ENCODE measurements at places on chromosomes 1 and 21.
A peak's percentile ranks its signal among the peaks of the same experiment; 100 is the strongest.

DNA sequence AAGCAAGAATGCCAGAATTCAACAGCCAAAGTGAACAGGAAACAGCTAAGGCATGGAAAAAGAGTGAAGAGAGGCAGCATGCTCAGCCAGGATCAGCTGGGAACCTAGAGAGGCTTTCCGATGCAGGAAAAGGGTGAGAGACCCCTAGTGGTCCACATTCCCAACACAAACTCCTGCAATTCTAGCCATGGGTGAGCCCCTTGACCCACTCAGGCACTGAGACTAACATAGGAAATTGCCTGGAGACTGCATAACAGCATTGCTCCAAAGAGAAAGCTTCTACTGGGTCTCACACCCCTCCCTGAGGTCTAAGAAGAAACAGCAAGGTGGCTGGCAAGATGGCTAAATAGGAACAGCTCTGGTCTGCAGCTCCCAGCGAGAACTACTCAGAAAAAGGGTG, 123.2 kb downstream of the LHX8 start:
- ATAC-seq = peak; percentile 30

- peak; percentile 75 for ATAC-seq
Observed at GRCh38 chr1:192766009-192766625, 42.7 kb upstream of the RGS2 start.

DNA sequence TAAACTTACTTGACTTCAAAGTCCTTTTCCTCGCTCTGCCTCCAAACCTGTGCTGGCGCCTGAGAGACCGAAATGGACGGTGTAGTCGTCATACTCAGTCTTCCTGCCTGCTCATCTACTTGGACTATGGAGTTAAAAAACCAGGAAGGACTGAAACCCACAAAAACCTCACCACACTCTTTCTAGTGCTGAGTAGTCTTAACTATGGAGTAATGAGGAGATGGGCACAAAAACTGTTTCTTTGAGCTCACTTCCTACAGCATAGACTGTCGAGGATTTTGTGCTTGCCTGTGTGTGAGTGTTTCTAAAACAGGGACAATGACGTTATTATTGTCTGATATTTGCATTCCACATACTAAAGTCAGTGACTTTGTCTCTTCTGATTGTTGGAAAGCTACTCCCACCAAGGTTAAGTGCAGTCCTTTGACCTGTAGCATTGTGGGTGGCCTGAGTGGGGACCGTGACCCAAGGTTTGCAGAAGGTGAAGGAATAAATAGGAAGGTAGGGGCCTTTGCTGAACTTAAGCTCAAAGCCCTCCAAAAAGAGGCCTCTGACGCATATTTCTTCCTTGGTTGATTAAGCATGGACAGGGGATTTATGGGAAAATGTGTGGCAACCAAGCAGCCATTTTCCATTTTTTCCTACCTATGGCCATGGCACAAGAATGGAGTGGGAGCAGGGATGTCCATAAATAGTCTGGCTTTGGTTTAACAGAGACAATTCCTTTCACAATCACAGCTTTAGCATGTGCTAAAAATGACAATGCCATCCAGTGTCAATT, 109.6 kb downstream of the ZBTB18 start:
- peak; percentile 57 for ATAC-seq

GRCh38 chr1:208431721-208432120, 187.5 kb upstream of the PLXNA2 start:
- no peak for ATAC-seq

- ATAC-seq = no peak
Observed at GRCh38 chr1:154403261-154403943, 1.7 kb upstream of the IL6R start.

Measured in motor neuron (in vitro differentiated cells).